ENCODE measurements at places on chromosomes 1 and 21.

DNA sequence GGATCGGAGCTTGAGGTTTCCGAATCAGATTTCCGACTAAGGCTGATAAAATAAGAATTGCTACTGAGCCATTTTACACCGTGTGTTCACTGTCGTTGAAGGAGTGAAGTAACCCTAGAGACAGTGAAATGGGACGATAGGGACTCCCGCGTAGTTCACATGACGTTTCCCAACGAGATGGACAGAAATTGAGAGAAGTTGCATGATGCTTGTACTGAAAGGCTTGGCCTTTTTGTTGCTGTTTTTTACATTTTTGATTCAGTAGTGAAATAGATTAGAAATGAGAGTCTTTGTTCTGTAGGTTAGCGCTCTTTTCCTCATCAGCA, 1.2 kb downstream of the KHDRBS1 start:
- no peak for DNase-seq

DNA sequence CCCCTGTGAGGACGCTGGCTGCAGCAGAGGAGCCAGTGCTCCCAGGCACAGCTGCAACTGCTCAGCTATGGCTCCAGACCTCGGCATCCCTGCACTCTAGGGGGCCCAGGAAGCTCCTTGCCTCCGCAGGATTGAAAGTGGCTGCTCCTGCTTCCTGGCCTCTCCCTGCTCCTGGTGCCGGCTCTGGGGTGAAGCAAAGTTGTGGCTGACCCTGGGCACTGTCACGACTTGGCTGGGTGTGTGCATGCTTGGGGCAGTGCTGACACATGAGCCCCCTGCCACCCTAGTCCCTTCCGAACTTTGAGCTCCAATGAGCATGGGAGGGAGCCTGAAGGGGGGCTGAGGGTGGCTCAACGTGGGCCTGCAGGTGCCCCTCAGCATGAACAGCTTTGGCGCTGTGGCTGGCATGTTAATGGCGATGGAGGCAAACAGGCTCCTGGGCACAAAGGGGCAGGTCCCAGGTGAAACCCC, 1512.2 kb downstream of the KCNT2 start:
- DNase-seq, result no peak

- DNase-seq, result no peak
Observed at GRCh38 chr1:19974822-19975416, 4.5 kb downstream of the PLA2G2A start.

DNA sequence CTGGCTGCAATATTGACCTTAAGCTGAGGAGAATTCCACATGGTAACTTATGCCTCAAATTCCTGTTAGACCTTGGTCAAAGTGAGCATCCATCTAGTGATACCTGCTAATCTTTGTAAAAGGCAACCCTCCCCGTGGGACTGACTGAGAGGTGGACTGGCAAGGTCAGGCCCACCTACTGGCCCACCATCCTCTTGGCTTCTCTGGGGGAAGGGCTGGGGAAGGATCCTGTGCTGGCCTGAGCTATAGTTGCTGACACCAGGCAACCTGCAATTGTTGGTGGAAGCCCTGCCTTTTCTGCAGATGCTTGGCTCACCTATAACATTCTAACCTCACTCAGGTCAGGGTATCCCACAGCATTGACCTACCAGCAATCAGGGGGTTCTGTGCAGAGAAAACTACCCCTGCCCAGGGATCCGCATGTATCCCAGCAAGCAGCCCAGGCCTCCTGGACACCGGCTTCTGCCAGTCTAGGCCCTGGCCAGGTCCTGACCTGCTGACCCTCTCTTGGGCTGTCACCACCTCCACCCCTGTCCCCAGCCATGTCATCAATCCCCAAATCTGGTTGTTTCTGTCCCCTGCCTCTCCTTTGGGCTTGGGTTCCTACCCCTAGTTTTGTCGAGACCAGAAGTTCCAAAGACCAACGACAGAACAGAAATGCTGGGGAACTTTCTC, 108.1 kb upstream of the EDN2 start:
- DNase-seq, result no peak

DNA sequence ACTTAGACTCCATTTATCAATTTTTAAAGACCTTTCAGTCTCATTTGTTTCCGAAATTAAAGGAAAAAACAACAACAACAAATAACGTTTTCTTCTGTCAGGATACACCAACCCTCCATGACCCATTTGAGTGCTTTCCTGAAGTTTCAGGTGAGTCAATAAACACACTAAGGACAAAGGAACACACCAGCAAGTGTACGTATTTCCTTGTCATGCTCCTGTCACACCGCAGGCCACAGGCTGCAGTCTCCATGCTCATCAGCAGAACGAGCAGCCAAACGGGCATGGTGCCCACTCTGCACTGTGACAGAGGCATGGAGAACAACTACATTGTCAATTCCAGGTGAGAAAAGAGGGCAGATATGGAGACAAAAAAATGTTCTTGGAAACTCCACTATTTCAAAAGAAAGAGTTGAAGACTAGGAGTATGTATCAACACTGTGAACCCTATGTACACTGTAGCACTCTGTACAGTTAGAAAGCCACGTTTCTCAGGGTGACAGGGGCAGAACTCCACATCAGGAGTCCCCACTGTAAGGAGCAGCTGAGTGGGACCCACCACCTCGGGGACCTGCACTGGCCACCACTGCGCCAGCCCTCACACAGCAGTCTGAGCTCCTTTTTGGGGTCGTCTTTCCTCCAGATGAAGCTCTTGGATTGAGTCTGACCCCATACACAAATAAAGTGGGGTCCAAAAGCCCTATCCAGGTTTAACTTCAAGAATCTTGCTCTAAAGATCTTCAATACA, 2.6 kb downstream of the PTTG1IP start:
- no peak for DNase-seq

- no peak for DNase-seq
Observed at GRCh38 chr1:192732787-192733186, 76.1 kb upstream of the RGS2 start.

- no peak for DNase-seq
Observed at GRCh38 chr1:85427849-85428248, 37.1 kb downstream of the DDAH1 start.

DNA sequence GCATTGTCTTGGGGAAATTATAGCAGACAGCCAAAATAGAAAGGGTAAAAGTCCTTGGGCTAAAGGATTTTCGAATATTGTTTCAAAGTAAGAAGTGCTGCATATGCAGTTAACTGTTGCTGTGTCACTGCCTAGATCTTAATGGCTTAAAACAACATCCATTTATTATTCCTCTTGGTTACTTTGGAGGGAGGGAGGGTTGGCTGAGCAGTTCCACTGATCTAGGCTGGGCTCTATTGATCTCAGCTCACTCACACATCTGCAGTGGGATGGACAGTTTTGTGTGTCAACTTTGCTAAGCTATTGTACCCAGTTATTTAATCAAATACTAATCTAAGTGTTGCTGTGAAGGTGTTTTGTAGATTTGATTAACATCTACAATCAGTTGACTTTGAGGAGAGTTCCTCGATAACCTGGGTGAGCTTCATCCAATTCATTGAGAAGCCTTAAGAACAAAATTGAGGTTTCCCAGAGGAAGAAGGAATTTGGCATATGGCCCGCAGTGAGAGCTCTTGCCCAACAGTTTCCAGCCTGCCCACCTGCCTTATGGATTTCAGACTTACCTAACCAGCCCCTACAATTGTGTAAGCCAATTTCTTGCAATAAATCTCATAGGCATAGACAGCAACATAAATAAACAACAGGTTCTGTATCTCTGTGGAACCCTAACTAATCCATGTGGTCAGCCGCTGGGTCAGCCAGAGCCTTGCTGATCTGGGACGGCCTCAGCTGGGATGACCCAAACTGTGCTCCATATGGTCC, 187.3 kb downstream of the AK5 start:
- no peak for DNase-seq

GRCh38 chr1:226711976-226712741, 26.9 kb downstream of the ITPKB start:
- DNase-seq, result no peak

- no peak for DNase-seq
Observed at GRCh38 chr1:117657031-117657430, 51.2 kb downstream of the TENT5C start.

DNA sequence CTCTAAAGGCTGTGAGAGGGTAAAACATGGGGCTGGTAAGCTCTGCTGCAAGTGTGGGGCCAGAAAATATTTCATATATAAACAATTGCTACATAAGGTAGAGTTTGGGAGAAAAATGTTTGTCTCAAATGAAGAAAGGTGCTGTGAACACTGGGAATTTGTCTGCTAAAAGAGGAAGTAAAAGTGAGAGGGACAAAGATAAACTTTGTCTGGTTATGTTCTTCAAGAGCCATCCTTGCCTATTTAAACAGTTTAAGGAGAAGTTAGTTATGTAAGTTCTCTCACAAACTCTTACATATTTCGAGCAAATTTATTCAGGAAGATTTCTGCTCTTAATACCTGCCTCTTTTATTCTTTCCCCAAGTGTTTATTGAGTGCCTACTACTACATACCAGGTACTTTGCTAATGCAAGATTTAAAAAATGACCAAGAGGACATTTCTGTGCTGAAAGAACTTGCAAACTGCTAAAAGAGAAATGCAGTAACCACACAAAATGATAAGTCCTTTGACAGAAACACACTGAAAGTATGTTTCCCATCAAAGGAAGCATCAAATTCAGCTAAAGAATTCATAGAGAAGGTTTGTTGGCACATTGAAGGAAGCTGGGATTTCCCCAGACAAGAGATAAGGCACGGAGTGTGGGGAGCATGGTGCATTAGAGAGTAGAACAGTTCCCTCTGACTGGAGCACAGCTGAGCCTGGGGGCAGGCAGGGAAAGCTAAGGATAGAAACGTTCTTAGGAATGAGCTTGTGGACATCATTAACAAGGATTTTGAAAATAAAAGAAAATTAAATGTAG, 549.1 kb downstream of the PTBP2 start:
- no peak for DNase-seq
